ENCODE measurements at places on chromosomes 7 and 10. TPM values are rescaled to one million over a fixed set of nuclear protein-coding genes. Genes with fewer than 3 reads are reported as not detected.

Gene MMRN2
- total RNA-seq: 0.47 TPM

Gene EPO
- not detected for total RNA-seq

DNA sequence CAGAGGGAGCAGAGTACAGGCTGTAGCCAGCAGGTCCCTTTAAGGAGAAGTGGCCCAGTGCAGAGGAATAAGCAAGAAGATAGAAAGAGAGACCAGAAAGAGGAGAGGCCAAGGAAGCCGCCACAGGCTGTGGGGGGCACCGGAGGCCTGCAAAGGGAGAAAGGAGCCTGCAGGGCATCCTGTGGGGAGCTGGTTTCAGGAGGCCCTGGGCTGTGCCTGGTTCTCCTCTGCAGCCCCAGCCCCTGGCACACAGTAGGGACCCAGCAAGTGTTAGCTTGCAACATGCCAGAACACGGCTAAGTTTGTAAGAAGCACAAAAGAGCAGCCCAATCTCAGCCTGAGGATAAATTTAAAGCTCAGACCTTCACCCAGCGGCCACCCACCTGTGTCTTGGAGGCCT is 12.3 kb upstream of the C10orf71 start:
- DNase-seq: no peak

DNA sequence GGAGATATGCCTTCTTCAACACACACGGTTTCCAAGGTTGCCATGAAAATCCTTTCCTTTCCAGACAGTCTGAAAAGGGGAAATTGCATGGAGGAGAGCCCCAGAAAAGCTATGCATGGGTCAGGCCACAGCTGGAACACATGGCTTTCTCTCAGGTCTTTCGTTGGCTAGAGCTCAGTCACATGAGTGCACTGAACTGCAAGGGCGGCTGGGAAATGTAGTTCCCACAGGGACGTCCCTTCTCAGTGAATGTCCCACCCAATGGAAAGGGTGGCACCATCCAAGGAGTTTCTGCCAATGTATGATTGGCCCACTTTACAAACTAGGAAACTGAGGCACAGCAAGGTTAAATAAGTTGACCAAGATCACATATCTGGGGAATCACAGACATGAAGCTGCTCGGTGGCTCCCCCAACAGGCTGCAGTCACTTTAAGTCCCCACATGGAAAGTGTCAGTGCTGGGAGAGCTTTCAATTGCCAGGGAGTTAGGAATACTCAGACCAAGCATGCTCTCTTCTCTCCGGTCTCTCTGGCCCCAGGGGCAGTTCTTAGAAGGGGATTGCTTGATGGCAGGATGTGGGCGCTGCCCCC is 571.3 kb downstream of the GLRX3 start:
- DNase-seq: no peak

GRCh38 chr7:130791746-130792145 is 57.7 kb upstream of the KLF14 start:
- DNase-seq: no peak

DNA sequence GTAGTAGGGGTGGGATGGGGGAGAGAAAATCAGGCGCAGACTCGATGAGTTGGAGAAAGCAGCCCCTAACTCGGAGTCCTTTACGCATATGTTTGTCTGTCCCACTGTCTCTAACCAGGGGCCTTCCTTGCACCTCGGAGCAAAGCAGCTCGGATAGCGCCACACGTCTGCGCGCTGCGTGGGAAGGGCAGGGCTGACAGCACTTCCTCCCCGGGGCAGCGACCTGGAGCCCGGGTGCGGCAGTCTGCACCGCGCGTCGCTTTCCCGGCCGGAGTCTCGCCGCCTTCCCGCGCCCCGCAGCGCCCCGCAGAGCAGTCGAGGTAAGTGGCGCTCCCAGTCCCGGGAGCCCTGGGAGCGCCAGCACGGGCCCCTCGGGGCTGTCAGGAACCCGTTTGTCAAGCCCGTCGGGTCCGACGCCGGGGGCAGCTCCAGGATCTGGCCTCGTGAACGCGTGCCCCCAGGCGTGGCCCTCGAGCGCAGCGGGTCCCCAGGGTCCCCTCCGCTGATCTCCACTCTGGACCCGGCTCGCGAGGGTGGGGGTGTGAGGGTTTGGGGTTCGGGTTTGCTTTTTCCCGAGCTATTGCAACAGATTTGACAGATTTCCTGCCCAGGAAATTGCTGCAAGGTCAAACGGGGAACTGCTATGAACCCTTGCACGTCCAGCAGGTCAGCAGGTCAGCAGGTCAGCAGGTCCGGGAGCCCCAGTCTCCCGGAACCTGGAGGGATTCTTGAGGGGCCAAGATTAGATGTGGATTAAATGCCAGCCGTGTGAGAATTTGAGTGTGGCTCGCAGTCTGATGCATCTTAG is 597 bp downstream of the APBB1IP start:
- DNase-seq: peak; percentile 80

All from CD4-positive, alpha-beta T cell (primary cell).